NCI-H524 (cell line): ENCODE measurements at places on chromosomes 16 and 17.

GRCh38 chr17:44213403-44214229, 5.9 kb downstream of the UBTF start:
- DNase-seq: no peak

DNA sequence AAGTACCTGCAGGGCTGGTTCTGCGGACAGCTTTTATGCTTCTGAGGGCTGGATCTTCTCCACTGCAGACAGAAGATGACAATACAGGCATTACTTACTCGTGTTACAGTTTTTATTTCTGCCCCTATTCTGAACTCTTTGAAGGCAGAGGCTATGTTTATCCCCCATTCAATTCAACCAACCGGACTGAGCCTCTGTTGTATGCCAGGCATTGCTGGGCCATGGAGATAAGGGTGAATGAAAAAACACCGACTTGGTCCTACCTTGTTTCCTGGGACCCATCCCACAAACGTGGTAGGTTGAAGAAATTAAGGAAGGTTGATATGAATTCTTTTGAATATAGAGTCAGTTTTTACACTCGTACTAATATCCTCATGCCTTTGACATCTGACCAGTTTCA, 10.0 kb upstream of the HP start:
- DNase-seq: no peak

DNA sequence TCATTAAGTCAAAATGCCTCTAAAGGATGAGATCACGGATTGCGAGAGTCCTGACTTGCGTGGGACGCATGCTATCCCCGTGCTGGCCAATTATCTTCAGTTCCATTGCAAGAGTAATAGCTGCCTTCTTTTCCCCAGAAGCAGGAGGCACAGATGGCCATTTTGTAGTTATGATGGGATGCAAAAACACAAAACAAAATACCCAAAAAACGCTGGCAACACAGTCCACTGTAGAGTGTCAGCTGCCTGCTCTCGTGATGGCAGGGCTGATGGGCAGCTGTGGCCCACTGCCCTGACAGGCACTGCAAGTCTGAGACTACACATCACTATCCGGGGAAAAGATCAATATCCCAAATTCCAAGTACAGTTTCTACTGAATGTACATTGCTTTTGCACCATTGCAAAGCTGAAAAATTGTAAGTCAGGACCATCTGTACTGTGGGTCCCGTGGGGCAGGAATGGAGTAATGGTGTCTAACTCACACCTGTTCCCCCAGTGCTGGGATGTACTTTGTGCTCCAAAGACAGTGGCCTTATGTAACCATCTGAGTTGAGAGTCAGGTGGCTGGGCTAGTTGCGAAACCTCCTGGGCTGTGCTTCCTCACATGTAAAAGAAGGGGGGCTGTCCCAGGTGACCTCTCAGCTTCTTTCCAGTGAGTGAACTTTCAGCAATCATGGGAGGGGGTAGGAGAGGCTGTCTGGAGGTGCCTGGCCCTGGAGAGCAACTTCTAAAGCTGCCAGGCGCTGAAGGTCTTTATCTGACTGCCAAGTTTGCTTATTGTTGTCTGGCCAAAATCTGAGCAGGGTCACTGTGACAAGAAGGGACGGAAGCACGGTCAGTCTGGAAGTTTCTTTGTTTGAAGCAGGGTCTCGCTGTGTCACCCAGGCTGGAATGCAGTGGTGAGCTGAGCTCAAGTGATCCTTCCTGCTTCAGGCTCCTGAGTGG, 4.7 kb downstream of the SLC47A1 start:
- peak; percentile 83 for DNase-seq

- no peak for DNase-seq
Observed at GRCh38 chr16:80620736-80621605, 80.2 kb downstream of the DYNLRB2 start.

GRCh38 chr16:68481636-68482035, 33.3 kb upstream of the SMPD3 start:
- no peak for DNase-seq

DNA sequence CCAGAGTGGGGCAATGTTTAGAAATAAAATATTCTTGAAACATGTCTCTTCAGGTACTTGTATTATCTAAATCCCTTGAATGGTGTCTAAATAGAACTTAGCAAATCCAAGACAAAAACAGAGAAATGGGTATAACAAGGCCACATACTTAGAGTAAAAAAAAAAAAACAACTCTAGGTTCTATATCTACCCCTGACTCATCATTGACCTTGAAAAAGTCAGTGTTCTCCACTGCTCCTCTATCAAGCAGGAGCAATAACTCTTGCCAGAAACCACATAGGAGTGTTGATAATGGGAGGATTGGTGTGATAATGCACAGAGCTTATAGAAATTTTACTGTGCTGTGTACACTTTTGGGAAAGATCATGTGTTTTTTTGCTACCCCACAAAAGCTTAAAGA, 296.6 kb upstream of the PMFBP1 start:
- DNase-seq: no peak

GRCh38 chr17:76696763-76697701, 13.7 kb downstream of the MXRA7 start:
- DNase-seq: no peak

GRCh38 chr17:82936768-82937171, 96.9 kb upstream of the ZNF750 start:
- no peak for DNase-seq

GRCh38 chr17:28811651-28812090, 30.9 kb downstream of the FAM222B start:
- peak; percentile 15 for DNase-seq

DNA sequence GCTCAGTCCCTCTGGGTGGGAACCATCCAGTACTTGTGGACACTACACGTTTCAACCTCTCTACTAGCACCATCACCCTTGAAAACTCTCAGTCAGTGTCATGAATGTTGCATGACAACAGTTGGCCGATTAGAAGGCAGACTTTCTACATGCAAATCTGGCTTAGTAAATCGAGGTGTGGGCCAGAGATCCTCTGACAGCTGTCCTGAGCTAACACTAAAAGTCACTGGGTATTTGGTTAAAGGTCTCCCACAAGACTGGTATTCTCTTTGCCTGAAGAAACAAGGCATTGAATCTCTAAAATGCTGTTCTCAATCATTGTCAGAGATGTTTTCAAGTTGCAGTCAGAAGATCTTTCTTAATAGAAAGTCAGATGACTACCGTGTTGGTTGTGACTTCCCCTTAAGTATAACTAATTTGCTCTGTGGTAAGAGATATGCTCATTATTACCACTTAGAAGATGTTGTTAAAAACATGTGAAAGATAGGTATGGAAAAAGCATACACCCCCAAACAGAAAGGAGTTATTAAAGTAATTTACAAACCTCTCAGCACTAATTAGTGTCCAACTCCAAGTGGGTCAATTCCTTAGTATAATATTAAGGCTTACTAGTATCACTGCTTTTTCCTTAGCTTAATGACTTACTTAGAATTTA, 62.3 kb downstream of the WNT3 start:
- no peak for DNase-seq

DNA sequence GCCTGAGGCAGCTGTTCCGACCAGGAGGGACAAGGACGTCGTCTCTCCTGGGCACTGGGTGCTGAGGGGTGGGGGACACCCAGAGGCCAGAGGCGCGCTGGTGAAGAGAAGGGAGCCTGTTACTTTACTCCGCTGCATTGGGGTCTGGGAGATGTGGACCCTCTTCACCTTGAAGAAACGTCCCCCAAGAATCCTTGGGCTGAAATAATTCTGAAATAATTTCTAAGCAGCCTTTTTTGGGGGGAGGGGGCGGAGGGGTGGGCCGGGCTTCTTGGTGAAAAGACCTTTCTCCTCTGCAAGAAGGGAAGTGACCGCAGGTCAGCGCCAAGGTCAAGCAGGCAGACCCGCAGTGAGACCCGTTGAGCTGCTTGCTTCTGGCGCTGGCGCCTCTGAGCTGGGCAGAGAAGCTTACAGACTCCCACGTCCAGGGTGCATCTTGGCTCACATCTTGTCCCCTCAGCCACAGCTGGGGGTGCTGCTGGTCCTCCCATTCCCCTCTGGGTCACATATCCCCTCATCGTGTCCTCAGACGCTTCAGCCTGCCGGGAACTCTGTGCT, 1.1 kb downstream of the SYT17 start:
- no peak for DNase-seq
